Gastrocnemius medialis (tissue), 4 donors: ENCODE measurements at places on chromosomes 16 and 17.

DNA sequence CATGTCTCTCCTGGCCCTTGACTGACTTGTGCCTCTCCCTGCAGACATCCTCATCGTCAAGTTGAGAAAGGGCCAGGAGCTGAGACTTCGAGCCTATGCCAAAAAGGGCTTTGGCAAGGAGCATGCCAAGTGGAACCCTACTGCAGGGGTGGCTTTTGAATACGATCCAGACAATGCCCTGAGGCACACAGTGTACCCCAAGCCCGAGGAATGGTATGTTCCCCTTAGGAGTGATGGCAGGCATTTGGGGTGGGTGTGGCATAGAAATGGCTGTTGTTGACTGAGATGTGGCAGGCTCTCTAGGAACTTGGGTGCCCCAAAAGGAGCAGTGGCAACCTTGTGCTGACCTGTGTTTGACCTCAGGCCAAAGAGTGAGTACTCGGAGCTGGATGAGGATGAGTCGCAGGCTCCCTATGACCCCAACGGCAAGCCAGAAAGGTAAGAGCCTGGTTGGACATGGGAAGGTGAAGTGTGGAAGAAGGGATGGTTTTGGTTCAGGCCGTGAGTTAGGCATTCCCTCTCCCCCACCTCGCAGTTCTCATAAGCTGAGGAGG is 7.5 kb downstream of the POLR2C start:
- DNase-seq: no peak

- DNase-seq: no peak
Observed at GRCh38 chr17:36500745-36501225, 14.3 kb downstream of the ZNHIT3 start.

DNA sequence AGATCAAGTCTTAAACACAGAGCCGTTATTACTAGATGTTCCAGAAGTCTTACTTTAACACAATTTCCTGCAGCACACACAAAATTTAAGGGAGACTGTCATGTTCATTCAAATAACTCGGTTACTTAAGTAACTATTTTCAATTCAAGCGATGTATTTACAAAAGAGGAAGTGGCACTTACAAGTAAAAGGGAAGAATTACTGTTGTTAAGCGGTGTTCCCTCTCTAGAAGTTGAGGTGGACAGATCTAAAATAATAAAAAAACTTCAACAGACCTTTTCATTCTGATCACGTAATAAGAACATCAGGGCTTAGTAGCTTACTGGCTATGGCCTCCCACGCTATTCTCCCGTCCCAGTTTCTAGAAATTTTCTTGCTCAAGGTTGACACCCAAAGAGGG is 26.2 kb upstream of the TXNDC11 start:
- DNase-seq: no peak

DNA sequence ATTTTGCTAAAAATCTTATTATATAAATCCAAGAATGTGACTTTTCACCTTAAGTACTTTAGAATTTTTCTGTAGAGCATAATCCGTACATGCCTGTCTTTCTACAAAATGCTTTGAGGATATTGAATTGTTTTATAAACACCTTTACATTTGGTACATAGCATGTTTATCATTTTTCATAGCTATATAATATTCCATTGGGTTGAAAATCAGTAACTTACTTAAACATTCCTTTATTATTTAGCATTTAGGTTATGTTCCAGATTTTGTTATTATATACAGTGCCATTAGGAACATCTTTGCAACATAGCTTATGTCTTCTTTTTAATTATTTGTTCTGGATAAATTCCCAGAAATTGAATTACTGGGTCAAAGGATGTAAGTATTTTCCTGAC is 17.0 kb upstream of the NOL11 start:
- no peak for DNase-seq

- no peak for DNase-seq
Observed at GRCh38 chr16:88315543-88316105, 67.1 kb upstream of the ZNF469 start.

- peak; percentile 14 for DNase-seq
Observed at GRCh38 chr16:48054881-48055601, 100.8 kb downstream of the ABCC12 start.

DNA sequence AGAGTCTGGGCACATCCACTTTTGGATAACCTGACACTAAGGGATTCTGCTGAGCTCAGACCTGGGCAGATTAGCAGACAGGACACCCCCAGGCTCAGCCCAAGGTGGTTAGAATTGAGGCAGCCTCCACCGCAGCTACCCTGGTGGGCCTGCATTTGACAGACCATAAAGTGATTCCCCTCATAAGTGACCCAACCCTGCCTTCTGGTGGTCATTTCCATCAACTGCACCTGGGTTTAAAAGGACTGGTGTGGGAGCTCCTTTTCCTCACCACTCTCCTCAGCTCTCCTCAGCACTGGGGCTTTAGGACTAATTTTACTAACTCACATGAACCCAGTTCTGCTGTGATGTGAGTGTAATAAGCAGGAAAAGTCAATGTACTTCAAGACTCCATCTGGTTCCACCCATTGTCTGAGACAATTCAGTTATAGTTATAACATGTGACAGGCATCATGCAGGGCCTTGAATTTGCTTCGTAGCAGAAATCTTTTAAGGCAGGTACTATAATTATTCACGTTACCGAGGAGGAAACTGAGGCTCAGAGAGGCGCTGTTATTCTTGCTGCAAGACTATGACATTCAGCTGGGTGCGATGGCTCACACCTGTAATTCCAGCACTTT is 42.5 kb downstream of the MYH3 start:
- no peak for DNase-seq

DNA sequence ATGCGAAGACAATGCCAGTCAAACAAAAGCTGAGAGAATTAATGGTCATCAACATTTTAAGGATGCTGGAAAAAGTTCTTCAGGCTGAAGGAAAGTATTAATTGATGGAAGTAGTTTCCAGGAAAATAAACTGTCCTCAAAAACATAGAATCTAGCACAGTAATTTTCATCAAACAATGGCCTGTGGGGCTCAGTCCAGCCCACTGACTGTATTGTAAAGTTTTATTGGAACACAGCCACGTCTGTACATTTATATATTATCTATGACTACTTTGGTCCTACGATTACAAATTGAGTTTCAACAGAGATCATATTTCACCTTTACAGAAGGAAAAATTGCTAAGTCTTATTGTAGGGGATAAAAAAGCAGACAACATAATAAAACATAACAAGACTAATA is 484.5 kb downstream of the KCNJ2 start:
- DNase-seq: no peak

DNA sequence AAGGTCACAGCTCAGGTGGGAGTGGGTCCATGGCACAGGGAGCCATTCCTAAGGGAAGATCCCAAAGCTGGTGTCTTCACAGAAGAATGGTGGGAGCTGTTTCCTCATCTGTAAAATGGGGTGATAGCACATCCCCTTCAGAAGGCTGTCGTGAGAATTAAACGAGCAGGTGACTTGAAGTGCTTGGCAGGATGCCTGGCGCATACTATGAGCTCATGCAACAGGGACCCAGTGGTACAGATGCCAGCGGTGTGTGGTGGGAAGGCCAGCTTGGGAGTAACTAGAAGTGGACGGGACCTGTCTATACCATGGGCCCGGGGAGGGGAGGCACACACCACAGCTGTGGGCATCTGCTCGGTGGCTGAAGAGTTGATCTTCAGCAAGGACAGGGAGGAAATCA is 189.3 kb upstream of the TNRC6C start:
- DNase-seq: no peak

DNA sequence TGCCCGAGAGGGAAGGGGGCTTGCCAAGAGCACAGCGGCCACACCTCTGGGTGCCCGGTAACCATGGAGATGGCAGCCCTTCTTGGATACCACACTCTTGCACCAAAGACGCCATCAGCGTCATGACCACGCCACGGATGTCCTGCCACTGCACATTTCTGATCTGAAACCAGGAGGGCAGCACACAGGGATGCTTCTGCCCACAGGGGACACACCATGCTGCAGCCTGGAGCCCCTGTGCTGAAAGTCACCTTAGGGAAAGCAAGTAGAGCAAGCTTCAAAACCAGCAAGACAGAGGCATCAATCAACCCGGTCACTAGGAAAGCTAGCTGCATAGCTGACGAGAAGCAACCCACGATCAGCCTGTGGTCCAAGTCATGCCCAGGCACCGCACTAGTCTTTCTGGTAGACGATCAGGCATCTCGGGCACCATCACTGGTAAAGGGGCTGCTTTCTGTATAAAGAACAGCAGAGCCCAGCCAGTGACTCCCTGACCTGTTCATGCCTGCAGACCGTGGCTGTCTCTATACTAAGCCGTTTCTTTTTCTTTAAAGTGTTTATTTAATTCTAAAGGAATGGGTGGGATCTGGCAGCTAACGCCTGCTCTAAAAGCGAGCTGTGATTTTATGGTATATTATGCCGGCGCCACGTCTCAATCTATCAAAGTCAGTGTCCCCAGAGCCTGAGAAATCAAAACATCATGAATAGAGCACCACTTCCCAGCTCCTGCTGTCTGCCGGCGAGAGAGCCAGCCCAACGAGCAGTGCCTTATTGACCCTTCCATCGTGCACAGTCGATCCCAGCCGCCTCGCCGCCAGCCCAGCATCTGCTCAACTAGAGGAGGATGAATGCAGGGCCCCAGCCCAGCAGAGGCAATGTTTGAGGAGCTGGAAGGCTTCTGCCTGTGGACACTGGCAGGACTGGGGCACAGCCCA is 244.7 kb downstream of the RBFOX3 start:
- no peak for DNase-seq

DNA sequence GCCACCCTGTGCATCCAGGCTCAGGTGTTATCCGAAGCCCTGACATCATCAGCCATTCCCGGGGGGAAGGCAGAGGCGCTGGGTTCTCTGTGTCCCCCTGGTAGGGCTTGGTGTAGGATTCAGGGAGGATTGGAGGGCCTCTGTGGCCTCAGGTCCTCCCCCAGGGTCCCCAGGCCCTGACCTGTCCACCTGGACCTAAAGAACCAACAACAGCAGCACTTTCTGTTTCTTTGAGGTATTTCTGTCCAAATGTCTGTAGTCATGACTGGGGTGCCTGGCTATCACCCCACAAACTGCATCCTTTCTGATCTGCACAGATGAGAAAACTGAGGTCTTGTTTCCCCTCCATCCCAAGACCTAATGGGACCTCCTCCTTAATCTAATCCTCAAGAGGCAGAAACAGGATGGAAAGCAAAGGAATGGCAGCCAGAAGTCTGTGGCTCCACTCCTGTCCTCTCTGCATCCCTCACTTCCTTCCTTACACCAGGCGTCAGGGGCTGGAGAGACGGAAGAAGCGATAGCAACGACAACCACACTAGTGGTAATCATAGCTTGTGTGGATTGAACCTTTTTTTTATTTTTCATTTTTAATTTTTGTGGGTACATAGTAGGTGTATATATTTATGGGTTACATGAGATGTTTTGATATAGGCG is 11.8 kb downstream of the NLRC5 start:
- no peak for DNase-seq

DNA sequence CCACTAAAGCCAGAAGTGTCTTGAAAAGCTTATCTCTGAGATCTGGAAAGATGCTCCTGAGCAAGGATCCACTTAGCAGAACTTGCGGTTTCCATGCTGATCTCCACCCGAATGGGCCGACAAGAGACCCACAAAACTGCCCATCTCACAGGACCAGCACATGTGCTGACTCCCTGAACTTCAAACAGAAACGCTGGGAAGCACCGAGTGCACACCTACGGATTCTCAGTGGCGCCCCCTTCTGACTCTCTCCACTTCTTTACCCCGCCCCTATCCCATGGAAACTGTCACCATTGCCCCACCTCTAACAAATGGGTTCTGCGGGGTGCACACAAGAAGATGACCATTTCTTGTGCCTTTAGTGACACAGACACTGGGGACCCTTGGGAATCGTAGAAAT is 21.4 kb downstream of the CDRT4 start:
- DNase-seq: no peak

GRCh38 chr16:9824200-9825068 is 357.8 kb downstream of the GRIN2A start:
- no peak for DNase-seq

DNA sequence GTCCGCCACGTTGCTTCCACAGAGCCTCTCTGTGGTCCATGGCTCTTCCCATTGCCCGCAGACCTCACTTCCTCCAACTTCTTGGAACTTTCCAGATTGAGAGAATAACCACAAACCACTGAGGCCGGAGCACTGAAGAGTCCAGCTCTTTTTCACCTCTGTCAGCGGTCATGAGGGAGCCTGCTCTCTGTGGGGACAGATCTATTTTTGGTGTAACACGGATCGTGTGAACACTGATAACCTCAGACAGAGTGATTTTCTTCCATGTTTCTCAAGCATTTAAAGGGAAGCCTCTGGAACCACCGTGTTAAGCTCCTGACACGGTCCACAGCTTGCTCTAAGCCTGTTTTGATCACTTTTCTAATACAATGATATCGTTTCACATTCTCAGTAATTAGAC is 49.7 kb downstream of the NTN1 start:
- no peak for DNase-seq

DNA sequence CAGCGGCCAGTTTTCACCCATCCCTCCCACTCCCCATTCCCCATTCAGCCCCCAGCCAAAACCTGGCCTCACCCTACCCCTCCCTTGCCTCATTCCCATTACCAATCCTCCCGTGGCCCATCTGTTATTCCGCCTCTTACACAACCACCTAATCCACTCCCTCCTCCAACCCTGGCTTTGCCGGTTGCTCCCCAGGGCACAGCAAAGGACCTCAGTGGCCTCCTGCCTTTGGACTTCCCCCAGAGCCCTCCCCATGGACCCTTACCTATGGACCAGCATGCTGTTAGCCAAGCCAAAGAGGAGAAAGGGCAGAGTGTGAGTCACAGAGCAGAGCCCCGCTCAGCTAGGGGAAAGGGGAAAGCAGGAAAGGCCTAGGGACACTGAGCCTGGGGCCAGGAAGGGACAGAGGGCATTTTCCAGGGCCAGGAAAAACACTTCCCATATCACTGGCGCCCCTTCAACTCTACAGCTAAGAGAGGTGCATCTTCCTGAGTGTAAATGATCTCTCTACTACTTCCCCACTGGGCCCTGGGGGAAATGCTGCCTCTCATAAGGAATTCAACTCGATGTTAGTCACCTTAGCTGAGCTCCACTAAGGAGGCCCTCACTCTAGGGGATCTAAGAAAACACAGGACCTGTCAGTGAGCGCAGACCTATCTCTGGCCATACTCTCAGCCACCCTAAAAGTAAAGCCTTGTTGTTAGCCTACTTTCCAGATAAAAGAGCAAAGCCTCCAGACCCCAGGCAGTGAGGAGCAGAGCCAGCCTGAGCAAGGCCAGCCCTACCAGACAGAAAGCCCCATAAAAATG is 10.6 kb downstream of the PEMT start:
- no peak for DNase-seq
